ENCODE measurements at places on chromosomes 3 and 15.

DNA sequence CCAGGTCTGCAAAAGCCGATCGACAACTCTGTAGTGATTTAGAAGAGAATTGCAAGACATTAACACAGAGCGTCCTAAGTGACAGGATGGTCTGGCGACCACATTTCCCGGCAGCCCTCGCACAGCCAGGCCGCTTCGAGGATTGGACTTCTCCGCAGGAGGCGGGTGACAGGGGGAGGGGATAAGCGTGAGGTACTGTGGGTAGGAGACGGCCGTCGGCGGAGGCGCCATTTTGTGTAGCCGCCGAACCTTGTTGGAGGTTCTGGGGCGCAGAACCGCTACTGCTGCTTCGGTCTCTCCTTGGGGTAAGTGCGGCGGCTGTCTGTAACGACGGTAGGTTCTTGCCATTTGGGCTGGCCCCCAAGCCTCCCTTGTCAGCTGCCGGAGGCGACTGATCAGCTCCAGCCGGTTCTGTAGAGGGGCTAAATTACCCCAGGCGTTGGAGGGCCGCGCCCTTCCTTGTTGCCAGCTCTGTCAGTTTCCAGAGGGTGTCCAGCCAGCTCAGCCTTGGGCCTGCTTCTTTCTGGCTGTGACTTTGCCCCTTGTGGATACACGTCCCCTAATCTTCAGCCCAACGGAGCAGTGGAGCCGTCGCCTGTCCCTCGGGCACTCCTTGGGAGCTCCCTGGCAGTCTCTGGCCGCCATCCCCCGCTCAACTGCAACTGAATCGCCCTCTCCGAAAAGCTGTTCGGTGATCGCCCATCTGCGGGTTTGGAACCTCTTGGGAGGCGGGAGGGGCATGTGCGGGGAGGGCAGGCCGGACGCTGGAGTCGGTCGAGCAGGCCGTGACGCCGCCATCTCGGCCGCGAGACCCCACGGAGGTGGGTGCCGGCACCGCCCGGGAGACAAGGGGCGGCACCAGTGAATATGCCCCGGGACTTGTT is at the start of gene RBM5:
Gene RBM5, plus strand, starts transcription at position 195 of the 884 bp plus-strand sequence. CDS start 1,516 bp downstream, outside the sequence.
- peak; percentile 96 for DNase-seq

- DNase-seq = no peak
Observed at GRCh38 chr3:38650248-38650951, 913 bp upstream of the SCN5A start.

- DNase-seq = no peak
Observed at GRCh38 chr3:32241100-32241499, 2.6 kb downstream of the CMTM8 start.

DNA sequence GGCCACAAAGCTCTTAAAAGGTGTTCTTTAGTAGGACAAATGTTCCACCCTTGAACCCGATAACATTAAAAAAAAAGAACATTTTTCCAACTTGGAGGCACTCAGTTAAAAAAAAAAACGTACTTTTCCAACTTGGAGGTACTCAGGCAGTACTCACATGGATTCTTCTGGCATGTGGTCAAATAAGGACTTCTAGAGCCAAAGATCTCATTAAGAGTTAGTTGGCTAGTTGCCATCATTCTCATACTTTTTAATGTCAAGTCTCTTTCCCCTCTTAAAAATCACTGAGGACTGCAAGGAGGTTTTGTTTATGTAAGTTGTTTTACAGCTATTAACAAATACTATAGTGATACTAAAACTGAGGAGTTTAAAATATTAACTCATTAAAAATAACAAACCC is 101.0 kb downstream of the CADPS start:
- no peak for DNase-seq

DNA sequence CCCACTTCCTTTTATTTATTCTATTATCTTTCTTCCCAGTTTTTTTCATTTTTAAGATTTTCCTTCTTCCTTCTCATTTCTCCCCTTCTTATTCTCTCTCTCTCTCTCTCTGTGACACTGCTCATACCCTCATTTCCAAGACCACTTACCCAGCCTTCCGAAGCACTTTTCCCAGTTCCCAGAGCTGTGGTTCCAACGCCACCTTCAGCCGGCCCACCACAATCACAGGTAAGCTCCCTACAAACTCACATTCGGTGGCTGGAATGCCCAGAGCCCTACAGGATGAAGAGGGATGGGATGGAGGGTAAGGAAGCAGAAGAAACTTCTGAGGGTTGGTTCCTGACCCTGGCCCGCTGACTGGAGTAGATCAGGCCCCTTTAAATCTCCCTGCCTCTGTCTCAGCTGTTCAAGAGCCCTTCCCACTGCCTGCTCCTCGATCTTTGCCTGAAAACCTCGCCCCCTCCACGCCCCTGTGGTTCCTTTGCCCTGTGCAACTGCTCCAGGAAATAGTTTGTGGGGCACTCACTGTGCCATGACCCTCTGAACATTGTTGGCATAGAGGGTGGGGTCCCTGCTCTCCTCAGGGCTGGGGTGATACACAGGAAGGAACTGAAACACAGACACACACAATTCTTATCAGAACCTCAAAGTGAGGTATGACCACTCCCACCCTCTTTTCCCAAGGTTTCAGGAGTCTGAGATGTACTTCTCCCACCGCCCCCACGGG is 4.8 kb downstream of the LPCAT4 start:
- DNase-seq = peak; percentile 35

- DNase-seq = no peak
Observed at GRCh38 chr3:179589143-179589542, 15.3 kb downstream of the MRPL47 start.

- DNase-seq = no peak
Observed at GRCh38 chr15:57146506-57147201, 228.2 kb downstream of the TCF12 start.

GRCh38 chr15:91694831-91695210 is 158.7 kb upstream of the SLCO3A1 start:
- DNase-seq = peak; percentile 70

DNA sequence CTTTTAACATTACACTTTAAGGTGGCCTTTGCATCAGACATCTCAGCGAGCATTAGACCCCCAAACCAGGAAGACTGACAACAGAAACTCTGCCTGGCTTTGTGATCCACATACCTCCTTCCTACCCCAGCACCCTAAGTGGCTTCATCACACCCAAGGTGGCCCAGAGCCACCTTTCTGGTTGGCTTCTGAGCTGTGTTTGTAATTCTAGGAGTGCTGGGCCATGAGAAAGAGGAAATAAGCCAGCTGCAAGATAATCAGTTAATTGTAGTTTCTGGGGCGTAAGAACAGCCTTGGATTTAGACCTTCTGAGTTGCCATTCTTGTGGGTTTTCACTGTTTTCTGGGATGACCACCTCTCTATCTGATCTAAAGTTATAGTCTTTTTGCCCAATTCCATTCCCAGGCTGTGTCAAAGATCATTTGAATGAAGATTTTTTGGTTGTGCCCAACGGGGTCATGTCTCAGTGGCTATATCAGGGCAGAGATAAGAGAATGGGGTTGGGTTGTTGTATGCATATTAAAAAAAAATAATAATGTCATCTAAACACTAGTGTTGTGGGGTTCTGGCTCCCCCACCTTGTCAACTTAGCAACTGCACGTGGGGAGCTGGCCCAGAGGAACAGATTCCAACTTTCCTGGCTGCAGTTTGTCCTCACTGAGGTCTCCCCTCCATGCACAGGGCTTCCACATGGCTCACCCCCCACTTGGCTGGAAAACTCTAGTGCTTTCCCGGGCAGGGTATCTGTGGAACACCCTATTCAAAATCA is 234.8 kb upstream of the WNT5A start:
- DNase-seq = peak; percentile 57

- DNase-seq = no peak
Observed at GRCh38 chr3:150169330-150169940, 198.7 kb upstream of the PFN2 start.

GRCh38 chr15:66698318-66698961 is 3.6 kb upstream of the SMAD6 start:
- peak; percentile 88 for DNase-seq

DNA sequence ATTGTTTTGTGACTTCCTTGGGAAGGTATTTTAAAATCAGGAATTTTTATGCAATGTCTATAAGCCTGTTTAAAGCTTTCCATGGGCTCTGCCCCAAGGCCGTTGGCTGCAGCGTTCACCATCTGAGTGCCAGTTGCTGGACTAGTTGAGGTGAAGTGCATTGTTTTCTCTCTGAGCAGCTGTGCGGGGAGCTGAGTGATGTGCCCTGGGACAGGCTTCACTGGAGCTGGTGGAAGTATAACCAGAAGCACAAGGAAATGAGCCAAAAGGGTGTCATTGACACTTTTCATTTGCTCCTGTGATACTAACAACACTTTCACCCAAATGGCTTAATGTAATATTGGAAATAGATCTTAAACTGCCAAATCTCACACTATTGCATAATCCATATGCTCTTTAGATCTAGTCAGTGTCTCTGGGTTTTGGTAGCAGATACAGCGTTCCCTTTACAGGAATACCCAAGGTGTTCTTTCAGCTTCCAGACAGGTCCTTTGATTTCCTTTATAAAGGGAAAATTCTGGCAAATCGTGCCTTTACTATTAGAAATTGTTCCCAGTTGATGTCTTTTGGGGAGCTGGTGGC is 29.2 kb downstream of the APH1B start:
- no peak for DNase-seq

- no peak for DNase-seq
Observed at GRCh38 chr3:141578202-141578973, 91.6 kb downstream of the RASA2 start.

- DNase-seq = peak; percentile 23
Observed at GRCh38 chr3:169836078-169836941, 23.6 kb upstream of the LRRC34 start.

GRCh38 chr3:166864473-166865467 is 515.3 kb downstream of the ZBBX start:
- DNase-seq = no peak

GRCh38 chr3:119531151-119531550 is 28.3 kb downstream of the CD80 start:
- DNase-seq = no peak

GRCh38 chr3:129211772-129212171 is 28.1 kb upstream of the CNBP start:
- peak; percentile 86 for DNase-seq

- no peak for DNase-seq
Observed at GRCh38 chr15:66948294-66948693, 117.1 kb upstream of the SMAD3 start.

DNA sequence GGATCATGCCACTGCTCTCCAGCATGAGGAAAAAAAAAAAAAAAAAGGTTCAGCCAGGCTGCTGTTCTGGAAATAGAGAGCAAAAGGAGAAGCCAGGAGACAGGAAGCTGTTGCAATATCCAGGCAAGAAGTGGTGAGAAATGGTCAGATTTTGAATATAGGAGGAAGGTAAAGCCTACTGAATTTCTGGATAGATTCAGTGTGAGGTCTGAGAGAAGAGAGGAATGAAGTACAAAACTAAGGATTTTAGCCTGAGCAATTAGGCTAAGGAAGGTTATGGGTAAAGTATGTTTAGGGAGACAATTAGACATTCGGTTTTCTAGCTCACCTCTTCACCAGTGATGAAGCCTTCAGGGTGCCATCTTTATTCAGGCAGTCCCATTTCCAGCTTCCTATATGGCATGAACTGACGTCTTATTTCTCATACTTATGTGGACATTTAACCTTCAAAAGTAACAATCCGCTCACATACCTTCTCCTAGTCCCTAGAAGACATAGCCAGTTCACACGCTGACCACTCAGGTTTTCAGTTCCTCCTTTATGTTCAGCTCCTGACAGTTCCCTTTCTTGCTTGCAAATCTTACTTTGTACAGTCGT is 57.2 kb downstream of the KIF9 start:
- DNase-seq = no peak

DNA sequence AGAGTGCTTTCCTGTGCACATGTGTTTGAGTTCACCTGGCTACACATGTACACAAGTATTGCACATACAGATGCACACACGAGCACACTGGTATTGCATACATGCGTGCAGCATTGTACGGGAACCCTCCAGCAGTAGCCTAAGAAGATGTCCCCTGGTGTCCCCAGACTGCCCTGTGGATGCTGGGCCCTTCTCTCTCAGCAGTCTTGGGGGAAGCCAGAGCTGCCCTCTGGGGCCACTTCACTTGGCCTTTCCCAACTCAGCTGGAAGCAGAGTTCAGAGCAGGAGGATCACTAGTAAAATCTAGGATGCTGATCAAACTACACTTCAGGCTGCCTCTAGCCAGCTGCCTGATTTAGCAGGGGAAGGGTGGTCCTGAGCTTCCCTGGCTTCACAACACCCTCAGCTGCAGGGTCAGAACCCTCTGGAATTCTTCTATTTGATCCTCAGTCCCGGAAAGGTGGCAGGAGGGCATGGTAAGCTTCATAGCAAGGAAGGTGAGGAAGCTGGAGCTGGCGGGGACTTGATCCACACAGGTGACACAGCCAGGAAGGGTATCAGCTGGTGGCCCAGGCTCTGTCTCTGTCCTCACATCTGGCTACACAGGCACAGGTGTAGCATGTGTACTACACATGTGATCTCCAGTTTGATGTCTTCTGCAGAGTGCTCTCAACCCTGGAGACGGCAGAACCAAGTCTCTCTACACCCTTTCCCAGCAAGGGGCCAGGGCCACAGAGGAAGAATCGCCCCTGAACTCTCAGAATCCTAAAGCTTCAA is 36.5 kb downstream of the KLF15 start:
- DNase-seq = no peak

DNA sequence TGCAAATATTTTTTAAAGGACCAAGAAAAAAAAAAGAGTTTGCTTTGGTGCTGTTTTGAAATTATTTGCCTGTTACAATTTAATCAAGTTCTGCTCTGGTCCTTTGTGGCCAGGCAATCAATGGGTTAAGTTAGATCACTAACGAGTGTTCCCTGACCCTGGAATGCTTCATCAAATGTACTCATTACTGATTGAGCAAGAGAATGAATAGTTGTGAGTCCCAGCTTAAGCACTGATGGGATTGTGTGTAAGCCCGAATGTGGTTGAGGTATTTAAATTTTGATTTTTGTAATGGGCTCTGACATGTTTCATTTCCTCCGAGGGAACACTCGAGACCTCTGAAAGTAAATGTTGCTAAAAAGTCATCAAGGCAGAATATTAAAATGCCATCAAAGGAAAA is 699.1 kb downstream of the MCTP2 start:
- DNase-seq = no peak

DNA sequence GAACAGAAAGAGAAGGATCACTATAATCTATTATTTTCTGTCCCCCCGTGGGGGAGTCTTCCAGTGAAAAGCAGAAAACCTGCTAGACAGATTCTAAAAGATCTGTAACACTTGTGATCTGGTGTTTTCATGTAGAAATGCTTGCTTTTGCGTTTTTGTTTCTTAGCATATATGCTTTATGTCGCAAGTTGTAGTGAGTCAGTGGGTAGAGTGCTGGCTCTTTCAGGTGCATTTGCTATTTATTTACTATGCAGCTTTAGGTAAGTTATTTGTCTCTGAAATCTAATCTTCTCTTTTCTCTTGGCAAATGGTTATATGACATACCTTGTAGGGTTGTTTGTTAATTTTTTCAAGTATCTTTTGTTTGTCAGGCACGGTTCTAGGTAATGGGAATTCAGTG is 9.4 kb downstream of the AKAP13 start:
- DNase-seq = no peak

DNA sequence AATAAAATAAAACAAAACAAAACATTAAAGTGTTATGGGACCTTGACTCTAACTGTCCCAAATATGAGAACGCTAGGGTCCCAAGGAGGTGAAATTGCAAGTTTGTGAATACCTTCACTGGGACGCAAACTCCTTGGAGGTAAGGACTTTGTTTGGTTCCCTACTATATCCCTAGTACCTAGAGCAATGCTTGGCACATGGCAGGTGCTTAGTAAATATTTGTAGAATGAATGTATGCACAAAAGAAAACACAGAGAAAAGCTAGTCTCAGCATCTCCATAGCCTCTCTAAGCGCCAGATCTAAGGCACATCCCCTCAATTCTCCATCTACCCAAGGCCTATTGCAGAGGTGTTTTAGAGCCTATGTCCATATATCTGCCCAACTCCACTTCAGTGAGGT is 30.5 kb downstream of the GPR176 start:
- no peak for DNase-seq
